CD4-positive, alpha-beta T cell (primary cell): ENCODE measurements at places on chromosomes 3 and 15.

DNA sequence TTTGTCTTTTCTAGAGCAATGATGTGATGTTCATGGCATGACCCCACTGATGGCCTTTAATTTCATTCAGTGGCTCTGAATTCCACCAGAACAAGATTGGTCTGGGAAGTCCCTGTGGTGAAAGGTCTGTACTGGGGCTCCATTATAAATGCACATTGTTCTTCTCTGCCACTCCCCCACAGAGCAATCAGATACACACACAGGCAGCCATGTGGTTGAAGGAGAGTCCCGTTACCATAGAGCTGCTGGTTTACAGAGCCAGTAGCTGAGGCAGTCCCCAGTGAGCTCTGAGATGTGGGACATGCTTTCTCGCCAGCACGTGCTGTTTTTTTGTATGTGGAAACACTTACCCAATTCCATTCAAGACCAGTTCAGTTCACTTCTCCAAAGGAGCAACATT lies 172.7 kb upstream of the TRIM42 start:
- H3K4me1 ChIP-seq = no peaks in the 10 kb centered on the region
- no peak for DNase-seq
- H3K27ac ChIP-seq = no peak overlapping the region
- no peaks in the 10 kb centered on the region for H3K27me3 ChIP-seq
- H3K36me3 ChIP-seq = no peaks in the 10 kb centered on the region

DNA sequence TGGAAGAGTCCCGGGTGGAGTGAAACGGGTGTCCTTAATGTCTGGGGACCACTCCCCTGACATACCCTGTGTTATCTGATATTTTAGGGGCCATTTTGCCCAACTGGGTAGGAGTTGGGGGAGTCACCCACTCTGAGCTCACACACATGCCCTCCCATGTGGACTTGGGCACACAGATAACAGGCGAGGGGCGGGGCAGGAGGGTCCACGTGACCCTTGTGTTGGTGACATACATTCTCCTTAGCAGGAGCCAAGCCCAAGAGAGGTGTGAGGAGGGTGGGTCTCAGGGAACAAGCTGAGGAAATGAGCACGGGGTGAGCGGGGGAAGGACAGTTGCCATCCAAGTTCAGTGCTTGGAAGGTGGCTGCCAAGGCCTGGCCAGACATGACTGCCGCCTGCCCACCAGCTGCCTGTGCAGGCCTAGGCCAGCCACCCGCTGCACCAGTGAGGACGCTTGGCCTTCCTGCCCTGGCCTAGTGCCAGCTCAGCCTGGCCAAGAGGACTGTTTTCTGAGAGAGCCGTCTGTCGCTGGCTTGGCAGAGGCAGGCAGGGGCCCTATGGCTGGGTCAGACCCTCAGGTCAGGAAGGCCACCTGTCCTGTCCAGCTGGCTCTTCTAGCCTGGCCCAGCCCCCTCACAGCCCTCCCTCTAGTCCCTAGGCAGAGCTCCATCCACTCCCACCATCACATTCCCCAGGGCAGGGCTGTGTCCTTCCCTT lies 31.3 kb upstream of the TMEM115 start:
- no peak overlapping the region for H3K27ac ChIP-seq
- H3K4me3 ChIP-seq = no peak overlapping the region
- no peak for DNase-seq

GRCh38 chr3:88046766-88047165 lies 12.0 kb downstream of the CGGBP1 start:
- peaks cover 3% of the 10 kb centered on the region for H3K4me1 ChIP-seq
- H3K27ac ChIP-seq = no peak overlapping the region
- no peaks in the 10 kb centered on the region for H3K36me3 ChIP-seq
- H3K27me3 ChIP-seq = no peaks in the 10 kb centered on the region

DNA sequence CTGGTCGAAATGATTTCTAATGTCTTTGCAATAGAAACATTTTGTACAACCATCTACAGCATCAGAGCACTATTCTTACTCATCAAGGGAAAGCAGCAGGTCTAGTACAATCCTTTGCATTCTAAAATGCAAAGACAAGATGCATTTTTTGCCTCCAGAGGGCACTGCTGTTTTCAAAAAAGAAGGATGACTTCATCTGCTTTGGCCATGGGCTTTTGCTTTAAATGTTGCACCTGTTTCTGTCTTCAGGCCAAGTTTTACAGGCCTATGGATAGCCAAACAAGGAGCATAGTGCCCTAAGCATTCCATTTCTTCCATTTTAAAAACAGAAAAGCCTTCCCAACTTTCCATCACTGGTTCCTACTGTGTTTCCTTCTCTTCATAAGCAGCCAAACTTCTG lies 3.4 kb downstream of the PARP9 start:
- DNase-seq = no peak
- H3K36me3 ChIP-seq = peaks cover 42% of the 10 kb centered on the region
- H3K27me3 ChIP-seq = no peaks in the 10 kb centered on the region

- peaks cover 10% of the 10 kb centered on the region for H3K4me1 ChIP-seq
- no peaks in the 10 kb centered on the region for H3K36me3 ChIP-seq
- H3K27me3 ChIP-seq = peaks cover 2% of the 10 kb centered on the region
- H3K4me3 ChIP-seq = no peak overlapping the region
- DNase-seq = no peak
Measured at GRCh38 chr3:122946185-122946584, 81.4 kb downstream of the SEMA5B start.

GRCh38 chr3:16828815-16829214 lies 55.9 kb upstream of the PLCL2 start:
- H3K27ac ChIP-seq = no peak overlapping the region
- no peaks in the 10 kb centered on the region for H3K27me3 ChIP-seq
- DNase-seq = peak; percentile 51

DNA sequence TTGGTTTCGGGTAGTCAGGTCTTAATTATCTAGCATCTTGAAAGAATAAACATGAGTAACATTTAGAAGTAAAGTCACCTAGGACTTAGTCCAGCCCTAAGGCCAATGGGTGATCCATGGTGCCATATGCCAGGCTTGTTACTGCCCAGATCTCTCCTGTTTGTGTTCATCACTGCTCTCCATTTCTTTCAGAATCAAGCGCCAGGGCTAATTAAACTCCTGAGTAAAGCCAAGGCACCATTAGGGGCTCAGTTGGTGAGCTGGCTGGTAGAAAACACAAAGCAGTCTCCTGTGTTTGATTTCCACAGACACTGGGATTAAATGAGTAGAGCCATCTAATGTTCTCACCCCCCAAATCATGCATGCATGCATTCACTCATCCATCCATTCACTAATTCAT lies 11.3 kb downstream of the CYP19A1 start:
- H3K36me3 ChIP-seq = no peaks in the 10 kb centered on the region
- no peak for DNase-seq
- no peak overlapping the region for H3K27ac ChIP-seq

- H3K36me3 ChIP-seq = peaks cover 30% of the 10 kb centered on the region
- DNase-seq = no peak
- no peak overlapping the region for H3K27ac ChIP-seq
- no peaks in the 10 kb centered on the region for H3K27me3 ChIP-seq
- no peaks in the 10 kb centered on the region for H3K4me1 ChIP-seq
Measured at GRCh38 chr3:100358413-100358812, 23.9 kb downstream of the NIT2 start.

- no peak overlapping the region for H3K4me3 ChIP-seq
- no peaks in the 10 kb centered on the region for H3K36me3 ChIP-seq
- no peak for DNase-seq
Measured at GRCh38 chr3:72154391-72155335, 369.7 kb upstream of the PROK2 start.

DNA sequence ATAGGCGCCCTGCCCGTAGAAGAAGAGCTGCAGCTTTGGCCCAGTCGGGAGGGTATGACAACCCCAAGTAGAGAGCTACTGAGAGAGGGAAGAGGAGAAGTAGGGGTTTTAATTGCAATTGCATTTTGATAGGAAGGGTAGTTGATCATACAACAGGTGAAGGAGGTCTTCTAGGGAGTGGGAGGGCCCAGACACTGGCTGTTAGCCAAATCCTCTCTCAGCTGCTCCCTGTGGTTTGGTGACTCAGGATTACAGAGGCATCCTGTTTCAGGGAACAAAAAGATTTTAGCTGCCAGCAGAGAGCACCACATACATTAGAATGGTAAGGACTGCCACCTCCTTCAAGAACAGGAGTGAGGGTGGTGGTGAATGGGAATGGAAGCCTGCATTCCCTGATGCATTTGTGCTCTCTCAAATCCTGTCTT lies 408.9 kb upstream of the THBS1 start:
- no peaks in the 10 kb centered on the region for H3K36me3 ChIP-seq
- no peak overlapping the region for H3K27ac ChIP-seq
- H3K4me3 ChIP-seq = no peak overlapping the region
- H3K4me1 ChIP-seq = no peaks in the 10 kb centered on the region
- no peak for DNase-seq

DNA sequence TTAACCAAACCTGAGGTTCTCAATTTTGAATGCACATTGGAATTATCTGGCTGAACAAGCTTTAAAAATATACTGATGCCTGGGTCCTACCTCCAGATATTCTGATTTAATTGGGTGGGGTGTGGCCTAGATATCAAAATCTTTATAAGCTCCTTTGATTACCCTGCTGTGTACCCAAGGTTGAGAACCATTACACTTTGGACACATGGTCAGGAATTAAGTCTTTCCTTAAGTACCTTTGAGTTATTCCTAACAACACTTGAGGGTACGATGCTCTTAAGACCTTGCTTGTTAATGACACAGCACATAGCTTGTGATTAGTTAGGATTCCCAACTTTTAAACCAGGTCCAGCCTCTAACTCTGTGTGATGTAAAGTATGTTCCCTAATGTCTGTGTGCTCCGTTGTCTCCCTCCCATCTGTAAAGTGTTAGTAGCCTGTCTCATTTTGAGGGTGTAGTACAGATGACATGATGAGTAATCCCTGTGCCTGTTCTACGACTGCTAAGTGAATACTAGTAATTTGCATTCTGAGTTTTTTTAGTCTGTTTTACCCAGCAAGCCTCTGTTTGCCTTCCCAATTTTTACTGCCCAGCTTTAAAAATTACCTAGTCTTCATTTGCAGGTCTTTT lies 154.9 kb downstream of the KLHL25 start:
- peaks cover 4% of the 10 kb centered on the region for H3K4me1 ChIP-seq
- H3K36me3 ChIP-seq = peaks cover 44% of the 10 kb centered on the region
- H3K4me3 ChIP-seq = no peak overlapping the region
- no peak overlapping the region for H3K27ac ChIP-seq

DNA sequence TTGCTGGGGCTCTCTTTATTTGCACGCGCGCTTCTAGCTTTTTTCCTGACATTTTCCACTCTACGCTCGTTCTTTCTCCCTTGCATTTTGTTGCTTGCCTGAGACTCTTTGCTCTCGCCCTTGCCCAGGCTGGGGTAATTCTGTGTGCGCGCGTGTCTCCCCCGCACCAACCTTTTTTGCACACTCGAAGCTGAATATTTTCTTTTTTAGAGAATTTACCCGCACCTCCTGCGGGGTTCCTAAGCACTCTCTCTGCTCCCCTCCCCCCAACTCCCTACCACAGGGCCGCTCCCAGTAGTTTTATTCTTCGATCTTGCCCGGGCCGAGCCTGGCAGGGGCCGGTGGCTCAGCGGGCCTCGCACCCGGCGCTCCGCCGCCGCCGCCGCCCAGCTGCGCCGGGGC lies 732 bp downstream of the FAM43A start:
- H3K36me3 ChIP-seq = no peaks in the 10 kb centered on the region
- no peak for DNase-seq
- no peak overlapping the region for H3K27ac ChIP-seq
- H3K4me3 ChIP-seq = peak overlapping the region; percentile 74
- H3K27me3 ChIP-seq = no peaks in the 10 kb centered on the region

DNA sequence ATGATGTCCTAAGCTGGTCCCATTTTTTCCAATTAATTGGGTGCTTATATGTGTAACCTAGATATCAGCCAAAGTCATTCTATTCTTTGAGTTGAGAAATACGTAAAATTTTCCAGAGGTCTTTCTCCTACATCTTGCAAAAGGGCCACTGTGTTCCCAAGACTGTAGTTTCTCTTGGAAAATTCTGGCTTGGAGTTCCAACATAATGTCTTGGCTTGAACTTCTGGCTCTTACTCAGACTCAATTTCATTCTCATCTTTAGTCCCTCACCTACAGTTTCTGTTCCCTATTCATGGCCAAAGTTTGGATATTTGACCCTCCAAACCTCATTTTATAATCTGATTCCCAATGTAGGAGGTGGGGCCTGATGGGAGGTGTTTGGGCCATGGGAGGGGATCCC lies 201.4 kb upstream of the ARHGEF26 start:
- no peak overlapping the region for H3K27ac ChIP-seq
- no peak overlapping the region for H3K4me3 ChIP-seq
- no peaks in the 10 kb centered on the region for H3K27me3 ChIP-seq
- H3K4me1 ChIP-seq = no peaks in the 10 kb centered on the region
- no peaks in the 10 kb centered on the region for H3K36me3 ChIP-seq
- DNase-seq = no peak

DNA sequence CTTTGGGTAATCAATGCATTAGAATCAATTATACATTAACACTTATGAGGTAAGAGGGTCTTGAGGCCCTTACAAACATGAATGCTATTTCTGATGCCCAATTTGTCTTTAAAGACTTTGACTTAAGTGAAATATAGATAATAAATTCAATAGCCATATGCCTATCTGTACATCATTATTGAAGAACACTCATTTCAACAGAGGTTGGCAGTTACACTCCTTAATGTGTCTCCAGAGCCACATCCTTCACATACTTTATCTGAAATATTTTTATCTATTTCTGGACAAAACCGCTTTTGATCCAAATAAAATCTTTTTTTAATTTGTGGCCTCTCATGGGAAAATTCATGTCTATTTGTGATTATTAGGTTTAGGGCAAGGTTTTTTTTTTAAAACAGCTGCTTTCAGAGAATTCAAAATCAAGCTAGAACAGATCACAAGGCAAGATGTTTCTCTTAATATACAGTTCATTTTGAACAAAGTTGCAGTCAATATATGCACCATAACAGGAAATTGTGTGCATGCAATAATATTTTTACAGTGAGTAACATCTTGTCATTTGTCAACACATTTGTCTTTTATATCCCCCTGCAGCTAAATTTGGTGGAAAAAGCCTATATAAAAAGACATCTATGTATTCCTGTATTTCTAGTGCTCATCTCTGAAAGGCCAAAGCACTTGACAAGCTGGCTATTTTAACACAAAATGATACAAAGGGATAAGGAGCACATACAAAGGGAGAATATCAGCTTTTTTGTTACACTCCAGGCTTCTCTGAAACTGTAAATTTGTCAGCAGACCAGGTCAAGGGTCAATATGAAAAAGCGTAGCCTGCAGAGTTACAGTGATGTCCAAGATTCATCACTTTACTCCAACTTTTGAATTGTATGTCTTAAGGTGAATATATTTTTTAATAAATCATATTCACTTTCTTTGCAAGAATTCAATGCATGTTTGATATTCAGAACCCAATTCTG lies 146.2 kb upstream of the DPH6 start:
- H3K27ac ChIP-seq = no peak overlapping the region
- no peak for DNase-seq
- H3K36me3 ChIP-seq = no peaks in the 10 kb centered on the region
- no peak overlapping the region for H3K4me3 ChIP-seq
- H3K27me3 ChIP-seq = no peaks in the 10 kb centered on the region
